ENCODE measurements at places on chromosomes 16 and 17.

DNA sequence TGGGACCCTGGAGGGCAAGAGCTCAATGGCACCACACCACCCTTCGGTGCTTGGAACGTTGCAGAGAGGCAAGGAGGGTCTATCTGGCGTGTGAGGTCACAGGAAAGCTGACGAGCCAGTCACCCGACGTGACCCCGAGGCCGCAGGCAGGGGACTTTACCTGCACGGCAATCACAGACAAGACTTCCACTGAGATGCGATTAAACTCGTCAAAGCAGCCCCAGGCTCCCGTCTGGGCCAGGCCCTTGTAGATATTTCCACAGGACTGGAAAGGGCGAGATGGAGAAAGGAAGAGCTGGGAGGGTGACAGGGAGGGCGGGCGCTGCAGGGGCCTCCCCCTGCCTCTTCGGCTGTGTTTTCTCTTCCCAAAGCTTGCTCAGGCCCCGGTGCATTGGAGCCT lies 78.3 kb downstream of the DNAH17 start:
- DNase-seq = no peak

- no peak for DNase-seq
Observed at GRCh38 chr17:36459601-36460000, 26.9 kb upstream of the ZNHIT3 start.

GRCh38 chr17:70091696-70092095 lies 16.7 kb downstream of the KCNJ16 start:
- no peak for DNase-seq

GRCh38 chr16:20867585-20867984 lies 32.6 kb downstream of the DCUN1D3 start:
- no peak for DNase-seq

DNA sequence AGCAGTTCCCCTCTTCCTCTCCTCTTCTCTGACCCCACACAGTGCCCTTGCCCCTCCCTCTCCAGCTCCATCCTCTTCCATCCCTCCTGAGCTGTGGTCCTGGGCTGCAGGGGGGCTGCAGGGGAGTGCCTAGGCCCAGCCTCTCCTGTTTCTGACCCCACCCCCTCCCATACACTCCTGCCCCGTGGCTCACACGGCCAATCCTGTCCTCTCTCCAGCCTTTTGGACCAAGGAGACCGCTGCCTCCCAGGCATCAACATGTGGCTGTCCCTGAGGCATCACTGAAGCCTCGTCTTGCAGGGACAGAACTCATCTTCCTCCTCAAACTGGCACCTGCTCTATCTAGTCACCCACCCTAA lies 6.7 kb downstream of the CLUH start:
- no peak for DNase-seq

DNA sequence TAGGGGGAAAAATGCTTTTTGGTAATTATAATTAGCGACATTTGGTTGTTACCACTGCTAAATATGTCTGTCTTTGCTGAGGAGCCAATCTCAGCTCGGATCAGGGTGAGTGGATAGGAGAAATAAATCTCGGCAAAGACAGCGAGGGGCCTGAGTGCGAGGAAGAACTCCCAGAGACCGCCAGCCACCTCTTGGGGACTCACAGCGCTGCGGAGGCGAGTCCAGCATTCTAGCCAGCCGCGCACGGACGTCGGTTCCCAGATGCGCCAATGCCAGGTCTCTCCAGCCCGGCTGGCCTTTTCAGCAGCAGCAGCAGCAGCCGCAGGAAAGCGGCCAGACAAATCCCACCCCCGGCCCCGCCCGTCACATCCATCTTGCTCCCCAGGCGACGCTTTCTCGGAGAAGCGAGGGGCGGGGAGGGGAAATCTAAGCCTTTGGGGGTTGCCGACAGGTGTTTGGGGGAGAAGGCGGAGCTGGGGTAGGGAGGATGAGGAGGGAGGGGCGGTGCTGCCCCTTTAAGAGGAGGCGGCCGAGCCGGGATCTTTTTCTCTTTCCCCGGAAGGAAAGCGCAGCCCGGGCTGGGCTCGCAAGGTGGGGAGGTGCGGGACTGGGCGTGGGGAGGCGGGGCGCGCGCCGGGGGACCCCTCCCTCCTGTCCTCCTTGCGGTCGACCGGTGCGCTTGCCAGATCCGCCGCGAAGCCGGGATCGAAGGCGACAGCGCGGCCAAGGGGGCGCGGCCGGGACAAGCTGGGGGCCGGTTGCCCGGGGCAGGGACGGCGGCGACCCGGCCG lies at the start of gene ITGA3:
TSS of gene ITGA3 (plus strand) at position 685 of the 791 bp plus-strand sequence. CDS start 330 bp downstream, outside the sequence.
- peak; percentile 67 for DNase-seq

- no peak for DNase-seq
Observed at GRCh38 chr17:19339341-19339815, 23.1 kb downstream of the B9D1 start.

DNA sequence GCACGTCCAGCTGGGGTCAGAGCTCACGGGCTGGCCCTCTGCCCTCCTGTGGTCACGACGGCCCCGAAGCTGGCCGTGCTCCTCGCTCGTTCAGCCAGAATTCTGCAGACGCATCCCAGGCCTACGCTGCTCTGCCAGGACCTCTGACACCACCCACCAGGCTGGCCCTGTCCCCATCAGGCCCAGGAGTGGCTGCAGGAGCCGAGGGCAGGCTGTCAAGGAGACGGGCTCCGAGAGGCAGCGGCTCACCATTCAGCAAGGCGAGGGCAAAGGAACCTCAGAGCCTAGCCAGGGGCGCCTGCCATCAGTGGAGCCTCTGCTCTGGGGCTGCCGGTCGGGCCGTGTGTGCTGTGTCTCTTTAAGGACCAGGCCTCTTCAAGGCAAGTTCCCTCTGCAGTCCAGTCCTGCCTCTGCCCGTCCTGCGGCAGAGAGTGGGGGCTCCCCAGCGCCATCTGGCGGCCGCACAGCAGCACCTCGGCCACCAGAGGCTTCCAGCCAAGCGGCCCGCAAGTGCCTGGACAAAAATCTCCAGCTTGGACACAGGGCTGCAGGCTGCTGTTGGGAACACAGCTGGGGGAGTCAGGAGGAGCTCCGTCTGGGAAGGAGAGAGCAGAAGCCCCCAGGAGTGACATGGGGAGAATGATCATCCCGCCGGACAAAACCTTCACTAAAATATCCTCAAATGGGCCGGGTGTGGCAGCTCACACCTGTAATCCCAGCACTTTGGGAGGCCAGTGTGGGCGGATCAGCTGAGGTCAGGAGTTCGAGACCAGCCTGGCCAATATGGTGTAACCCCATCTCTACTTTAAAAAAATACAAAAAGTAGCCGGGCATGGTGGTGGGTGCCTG lies 7.4 kb upstream of the ABR start:
- peak; percentile 79 for DNase-seq

GRCh38 chr16:53085931-53086421 lies 31.2 kb downstream of the CHD9 start:
- no peak for DNase-seq

GRCh38 chr17:22435231-22435974 lies 743.1 kb downstream of the KCNJ18 start:
- DNase-seq = no peak

GRCh38 chr16:535446-536405 lies 8.2 kb downstream of the CAPN15 start:
- no peak for DNase-seq

- DNase-seq = peak; percentile 70
Observed at GRCh38 chr16:84925092-84925772, 86.1 kb downstream of the ZDHHC7 start.

- DNase-seq = no peak
Observed at GRCh38 chr16:18975109-18975508, 8.6 kb upstream of the TMC7 start.

DNA sequence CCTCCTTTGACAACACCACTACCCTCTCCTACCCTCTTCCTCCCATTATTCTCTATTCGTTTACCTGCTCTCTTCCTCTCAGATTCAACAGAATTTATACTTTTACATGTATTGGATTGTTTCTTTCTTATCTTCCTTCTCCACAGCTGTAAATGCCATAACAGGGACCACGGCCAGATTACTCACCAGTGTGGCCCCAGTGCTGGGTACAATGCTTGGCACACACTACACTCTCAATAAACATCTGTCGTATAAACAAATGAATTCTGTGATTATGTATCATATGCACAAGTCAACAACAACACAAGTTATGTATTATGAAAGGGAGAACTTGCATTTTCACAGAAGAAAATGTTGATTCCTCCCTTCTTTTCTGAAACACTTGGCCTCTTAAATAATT lies 20.0 kb downstream of the AARSD1 start:
- no peak for DNase-seq

- DNase-seq = no peak
Observed at GRCh38 chr16:89413811-89414585, 76.4 kb downstream of the ANKRD11 start.

GRCh38 chr17:69336996-69337395 lies 10.1 kb upstream of the ABCA5 start:
- DNase-seq = no peak

GRCh38 chr16:56515665-56516064 lies 4.2 kb downstream of the BBS2 start:
- no peak for DNase-seq

- DNase-seq = peak; percentile 86
Observed at GRCh38 chr16:23452572-23453337, at the start of gene COG7. Gene COG7, minus strand, starts transcription at chr16:23453189. Its CDS starts 195 bp downstream, at chr16:23452994.

DNA sequence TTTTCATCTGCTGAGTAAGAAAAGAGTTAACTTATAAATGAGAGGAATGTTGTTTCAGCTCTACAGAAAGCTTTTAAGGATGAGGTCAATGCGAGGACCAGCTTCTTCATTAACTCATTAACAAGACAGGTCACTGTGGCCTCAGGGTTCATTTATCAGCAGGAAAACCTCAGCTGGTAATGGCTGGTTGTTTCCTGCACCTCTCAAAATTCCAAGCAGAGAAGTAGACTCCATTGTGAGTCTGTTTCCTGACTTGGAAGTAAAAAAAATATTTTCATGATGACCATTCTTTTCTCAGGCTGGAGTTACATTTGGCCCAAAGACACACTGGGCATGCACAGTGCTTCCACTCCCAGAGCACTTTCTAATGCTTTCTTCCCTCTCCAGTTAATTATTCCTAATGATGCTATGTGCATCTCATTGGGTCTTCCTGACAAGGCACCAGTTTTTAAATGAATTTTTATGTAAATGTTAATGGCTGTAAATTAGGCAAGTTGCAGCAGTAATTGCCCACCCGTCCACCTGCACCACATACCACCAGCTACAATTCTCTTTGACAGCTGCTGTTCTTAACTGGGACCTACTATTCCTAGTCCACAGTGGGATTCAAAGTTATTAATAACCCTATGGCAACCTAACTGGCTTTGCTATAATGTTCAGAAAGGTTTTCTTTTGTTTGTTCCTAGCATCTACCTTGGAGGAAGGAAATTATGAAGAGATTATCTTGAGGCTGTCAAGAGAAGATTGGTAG lies 89.5 kb upstream of the BCAR1 start:
- DNase-seq = no peak

GRCh38 chr16:30346286-30346685 lies 8.8 kb downstream of the CD2BP2 start:
- no peak for DNase-seq

DNA sequence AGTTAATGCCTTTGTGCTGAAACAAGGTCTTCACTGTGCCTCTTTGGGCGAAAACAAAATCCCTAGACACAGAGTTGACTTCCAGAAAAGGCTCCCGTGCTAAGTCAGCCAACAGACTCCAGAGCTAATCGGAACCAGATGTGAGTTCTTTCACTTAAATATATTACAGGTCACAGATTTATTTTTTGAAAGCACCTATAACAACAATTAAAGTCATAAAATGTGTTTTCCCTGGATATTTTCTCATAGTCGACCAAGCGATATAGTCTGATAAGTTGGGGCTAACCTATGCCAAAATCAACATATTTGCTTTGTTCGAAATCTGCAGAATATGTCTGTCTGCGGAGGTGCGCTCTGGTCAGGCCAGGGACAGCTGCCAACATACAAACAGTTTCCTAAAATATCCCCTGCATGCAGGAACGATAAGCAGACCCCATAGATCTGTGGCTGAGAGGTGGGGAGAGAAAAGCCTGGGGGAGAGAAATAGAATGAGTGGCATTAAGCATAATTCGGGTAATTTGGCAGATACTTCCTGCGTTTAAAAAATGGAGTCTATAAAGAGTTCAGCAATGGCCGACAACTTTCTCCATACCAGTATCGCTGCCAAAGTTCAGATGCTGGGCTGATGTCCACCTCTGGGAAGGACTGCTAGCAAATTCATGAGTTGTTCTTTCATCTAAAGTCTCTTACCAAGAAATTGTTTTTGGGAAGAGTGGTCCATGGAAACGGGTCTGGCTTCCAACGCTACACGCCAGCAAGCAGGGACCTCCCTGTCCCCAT lies 50.8 kb upstream of the MYH10 start:
- no peak for DNase-seq

DNA sequence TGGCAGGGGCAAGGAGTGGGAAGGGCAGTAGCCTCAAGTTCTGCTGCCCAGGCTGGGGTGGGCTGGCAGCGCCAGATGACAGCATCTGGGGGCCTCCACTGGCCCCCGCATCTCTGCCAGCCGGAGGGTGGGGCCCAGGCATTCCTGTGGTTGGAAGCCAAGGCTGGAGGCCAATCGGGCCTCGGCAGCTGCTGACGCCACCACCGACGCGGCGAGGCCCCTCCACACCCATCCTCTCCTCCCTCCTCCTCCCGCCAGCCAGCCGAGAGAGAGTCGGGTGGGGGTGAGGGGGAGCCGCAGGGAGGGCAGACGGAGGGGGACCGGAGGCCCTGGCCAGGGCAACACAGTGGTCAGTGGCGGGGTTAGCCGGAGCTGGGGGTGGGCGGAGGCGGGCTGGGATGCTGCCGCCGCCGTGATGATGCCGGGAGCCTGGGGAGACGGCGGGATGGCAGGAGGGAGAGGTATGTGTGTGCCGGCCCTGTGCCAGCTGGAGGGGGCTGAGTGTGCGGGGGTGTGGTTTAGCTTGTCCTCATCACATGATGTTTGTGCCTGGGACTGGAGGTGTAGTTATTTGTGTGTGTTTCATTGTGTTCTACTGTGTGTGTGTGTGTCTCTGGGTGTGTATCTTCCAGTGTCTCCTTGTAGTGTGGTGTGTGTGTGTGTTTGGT lies 36.6 kb downstream of the ARHGAP23 start:
- DNase-seq = no peak

DNA sequence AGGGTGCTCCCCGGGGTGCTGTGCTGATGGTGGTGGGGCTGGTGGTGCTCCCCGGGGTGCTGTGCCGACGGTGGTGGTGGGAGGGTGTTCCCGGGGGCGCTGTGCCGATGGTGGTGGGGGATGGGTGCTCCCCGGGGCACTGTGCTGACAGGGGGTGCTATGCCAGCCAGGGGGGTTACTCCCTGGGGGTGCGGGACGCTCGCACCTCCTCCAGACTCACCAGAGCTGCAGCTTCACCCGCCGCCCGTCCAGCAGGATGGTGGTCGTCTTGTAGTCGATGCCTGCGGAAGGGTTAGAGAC lies 16.0 kb upstream of the WDR45B start:
- DNase-seq = no peak

GRCh38 chr16:59046335-59046734 lies 312.2 kb upstream of the GOT2 start:
- no peak for DNase-seq

Measured in activated naive CD4-positive, alpha-beta T cell treated with anti-CD3 and anti-CD28 coated beads, Interleukin-2, amount 50 U/mL, for 16 hours (primary cell).